ENCODE measurements at places on chromosomes 11 and 22.

GRCh38 chr11:116733043-116733755, 39.6 kb downstream of the BUD13 start:
- DNase-seq, result no peak

DNA sequence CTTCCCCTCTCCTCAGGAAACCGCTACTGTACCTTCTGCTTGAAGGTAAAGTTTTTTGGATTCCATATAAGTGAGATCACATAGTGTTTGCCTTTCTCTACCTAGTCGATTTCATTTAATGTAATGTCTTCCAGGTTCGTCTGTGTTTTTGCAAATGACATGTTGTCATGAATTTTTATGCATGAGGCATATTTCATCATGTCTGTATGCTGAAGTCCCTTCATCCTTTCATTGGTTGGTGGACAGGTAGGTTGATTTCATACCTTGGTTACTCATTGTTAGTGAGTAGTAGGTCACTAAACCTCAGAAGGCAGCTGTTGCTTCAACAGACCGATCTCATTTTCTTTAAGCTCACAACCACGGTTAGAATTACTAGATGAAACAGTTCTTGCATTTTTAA, 60.3 kb downstream of the LRRC74B start:
- no peak for DNase-seq

DNA sequence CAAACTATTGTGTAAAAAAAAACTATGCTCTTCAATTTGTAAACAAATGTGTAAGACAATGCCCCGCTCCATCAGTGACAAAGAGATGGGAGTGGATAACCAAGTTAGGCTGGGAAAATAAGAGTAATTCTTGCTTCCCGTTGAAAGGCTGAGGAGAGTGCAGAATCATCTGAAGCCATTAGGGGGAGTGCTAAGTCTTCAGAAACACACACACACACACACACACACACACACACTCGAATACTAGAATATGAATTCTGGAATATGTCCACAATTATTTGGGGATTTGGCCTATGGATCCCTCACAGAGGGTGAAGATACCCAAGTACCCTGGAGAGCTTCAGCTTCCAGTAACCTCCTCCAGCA, 27.8 kb upstream of the ROBO3 start:
- peak; percentile 76 for DNase-seq

DNA sequence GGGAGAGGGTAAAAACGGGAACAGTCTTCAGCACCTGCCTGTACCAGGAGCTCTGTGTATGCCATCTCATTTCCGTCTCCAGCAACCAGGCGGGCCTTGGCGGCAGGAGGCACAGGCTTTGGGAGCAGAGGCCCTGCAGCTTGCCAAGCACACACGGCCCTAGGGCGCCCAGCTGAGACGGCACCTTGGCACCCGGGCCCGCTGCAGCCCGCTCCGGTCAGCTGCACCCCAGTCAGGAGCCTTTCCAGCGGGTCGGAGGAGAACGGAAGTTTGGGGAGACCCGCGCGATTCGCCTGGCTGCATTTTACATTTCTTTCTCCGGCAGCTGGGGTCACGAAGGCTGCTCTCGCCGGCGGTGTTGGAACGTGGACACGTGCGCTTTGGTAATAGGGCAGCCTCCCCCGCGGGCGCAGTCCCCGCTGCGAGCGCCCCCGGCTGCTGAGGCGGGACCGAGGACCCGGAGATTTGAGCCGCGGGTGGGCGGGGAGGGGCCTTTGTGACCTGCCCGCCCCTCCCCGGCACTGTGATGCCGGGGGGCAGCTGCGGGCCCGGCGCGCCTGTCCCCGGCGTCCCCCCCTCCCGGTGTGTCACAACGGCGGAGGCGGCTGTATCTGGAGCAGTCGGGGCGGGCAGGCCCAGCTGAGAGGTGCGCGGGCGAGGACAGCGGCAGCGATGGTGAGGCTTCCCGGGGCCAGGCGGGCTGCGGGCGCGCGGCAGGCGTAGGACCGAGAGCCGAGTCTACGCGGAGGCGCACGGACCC, at the start of gene TUBA8:
TSS of gene TUBA8 (plus strand) at position 616 of the 760 bp plus-strand sequence. CDS start at position 673, 57 bp downstream.
- peak; percentile 78 for DNase-seq

GRCh38 chr11:84103096-84103495, 816.9 kb upstream of the CCDC90B start:
- peak; percentile 69 for DNase-seq

DNA sequence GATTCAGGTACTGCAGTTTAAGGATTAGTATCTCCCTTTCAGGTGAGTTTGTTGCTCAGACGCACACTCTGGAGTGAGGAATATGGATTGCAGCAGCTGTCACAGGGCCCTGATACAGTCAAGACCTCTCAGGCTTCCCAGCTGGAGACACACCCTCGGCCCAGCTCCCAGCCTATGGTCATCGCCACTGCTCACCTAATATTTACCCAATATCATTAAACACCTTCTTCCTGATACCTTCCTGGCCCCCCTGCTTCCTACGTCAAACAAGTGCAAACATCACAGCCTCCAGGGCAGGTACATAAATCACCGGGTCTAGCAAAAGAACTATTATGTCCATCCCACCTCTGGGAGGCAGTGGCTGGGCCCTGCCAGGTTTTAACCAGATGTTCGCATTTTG, 213.3 kb downstream of the MN1 start:
- no peak for DNase-seq

GRCh38 chr11:76279646-76280045, 73.3 kb upstream of the WNT11 start:
- DNase-seq, result no peak

DNA sequence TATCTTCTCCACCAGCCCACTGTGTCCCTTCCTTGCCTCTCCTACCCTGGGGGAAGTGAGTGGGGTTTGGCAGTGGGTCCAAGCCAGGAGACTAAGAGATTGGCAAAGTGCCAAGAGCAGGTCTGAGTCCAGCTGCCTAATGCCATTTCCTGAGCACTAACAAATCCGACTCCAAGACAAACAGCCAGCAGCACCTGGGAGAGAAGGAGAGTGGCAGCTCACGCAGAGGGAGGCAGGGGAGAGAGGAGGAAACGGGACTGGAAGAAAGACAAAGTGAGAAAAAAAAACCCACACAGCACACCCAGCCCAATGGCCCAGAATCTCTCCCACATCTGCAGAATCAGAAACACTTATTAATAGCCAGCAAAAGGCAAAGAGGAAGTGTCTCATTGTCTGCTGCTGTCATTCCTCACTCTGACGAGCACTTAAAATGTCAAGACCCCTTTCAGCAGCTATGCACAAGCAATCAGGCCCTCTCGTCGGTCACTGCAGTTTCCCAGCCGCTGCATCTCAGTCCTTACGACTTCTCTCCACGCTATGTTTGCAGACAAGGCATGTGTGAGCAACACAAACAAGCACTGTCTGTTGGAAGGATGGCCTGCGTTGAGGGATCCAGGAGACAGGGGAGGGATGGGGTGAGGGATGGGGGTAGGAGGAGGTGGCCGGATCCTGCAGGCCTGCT, 558.4 kb upstream of the CADM1 start:
- DNase-seq, result peak; percentile 63

GRCh38 chr22:30610299-30610698, 3.3 kb downstream of the TCN2 start:
- DNase-seq, result no peak

- no peak for DNase-seq
Observed at GRCh38 chr11:133844217-133844616, 1.1 kb downstream of the SPATA19 start.

GRCh38 chr11:72629266-72629665, 45.0 kb downstream of the PDE2A start:
- DNase-seq, result no peak

DNA sequence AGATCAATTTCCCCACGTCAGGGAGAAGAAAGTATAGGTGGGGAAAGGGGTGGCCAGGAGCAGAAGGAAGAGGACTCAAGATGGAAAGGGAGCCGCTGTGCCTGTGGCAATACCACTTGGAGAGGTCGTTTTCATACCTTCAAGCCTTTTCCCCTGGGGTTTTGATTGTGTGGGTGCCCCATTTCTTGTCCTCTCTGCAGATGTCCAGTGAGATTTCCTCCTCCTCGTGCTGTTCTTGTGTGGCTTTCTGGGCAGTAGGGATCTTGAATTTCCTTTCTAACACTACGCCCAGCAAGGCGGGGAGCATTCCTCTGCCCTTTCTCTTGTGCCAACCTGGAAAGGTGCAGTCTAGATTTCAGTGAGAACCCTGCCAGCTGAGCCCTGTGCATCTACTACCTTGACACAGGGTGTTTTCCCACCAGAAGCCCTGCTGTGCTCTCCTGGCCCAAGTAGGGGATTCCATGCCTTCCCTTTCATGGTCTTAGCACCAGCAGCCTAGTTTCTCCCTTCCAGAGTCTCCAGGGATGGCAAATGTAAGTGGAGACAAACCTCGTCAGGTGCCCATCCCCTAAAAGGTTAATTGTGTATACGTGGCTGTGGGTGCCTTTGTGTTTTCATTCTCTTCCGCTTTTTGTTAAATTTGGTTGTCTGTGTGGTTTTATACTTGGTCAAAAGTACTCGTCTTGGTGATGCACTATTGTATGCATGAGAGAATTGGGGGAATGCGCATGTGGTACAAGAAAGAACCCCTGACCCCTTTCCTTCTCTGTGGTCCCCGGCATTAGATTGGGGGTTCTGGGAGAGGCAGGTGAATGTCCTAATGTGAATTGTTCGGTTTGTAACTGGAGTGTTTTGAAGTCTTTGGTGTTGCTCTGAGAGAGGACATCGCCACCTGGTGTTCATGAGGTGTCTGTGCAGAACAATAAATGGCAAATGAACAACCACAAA, 71.4 kb upstream of the MPEG1 start:
- peak; percentile 48 for DNase-seq

DNA sequence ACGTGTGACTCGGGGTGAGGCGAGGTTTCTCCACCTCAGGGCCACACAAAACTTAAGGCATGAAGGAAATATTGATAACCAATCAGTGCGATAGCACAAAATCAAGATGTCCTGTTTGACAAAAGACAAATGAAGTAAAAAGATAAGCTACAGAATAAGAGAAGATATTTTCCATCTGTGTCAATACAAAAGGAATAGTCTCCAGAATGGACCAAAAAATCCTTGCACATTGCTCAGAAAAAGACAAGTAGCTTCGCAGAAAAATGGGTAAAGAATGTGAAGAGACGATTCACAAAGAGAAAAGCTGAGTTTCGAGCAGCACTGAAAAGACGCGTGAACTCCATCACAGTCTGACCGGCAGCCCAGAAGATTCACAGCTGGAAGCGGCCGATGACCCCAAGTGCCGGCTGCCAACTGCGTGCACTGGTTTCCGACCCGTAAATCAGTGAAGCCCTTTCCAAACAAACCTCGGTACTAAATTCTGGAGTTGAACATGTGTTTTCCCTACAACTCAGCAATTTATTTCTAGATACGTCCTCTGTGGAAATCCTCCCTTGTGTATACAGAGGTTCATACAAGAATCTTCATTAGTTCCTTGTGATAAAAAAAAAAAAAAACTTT, 308.4 kb downstream of the BRD1 start:
- DNase-seq, result no peak

- DNase-seq, result no peak
Observed at GRCh38 chr22:35866651-35867050, 149.0 kb downstream of the APOL5 start.

DNA sequence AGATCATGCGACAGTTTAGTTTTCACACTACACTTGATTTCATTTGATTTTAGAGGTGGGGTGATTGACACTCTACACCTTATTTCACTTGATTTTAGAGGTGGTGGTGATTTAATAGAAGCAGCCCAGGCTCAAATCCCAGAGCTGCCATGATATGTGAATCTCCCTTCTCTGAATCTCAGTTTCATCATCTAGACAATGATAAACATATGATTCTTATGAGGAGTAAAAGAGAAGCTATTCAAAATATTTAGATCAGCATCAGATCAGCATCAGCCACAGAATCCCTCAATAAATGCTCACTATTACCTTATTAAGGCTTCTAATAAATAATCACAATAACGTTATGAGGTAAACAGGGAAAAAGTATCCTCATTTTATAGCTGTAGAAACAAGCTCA, 98.8 kb downstream of the MSANTD4 start:
- no peak for DNase-seq

DNA sequence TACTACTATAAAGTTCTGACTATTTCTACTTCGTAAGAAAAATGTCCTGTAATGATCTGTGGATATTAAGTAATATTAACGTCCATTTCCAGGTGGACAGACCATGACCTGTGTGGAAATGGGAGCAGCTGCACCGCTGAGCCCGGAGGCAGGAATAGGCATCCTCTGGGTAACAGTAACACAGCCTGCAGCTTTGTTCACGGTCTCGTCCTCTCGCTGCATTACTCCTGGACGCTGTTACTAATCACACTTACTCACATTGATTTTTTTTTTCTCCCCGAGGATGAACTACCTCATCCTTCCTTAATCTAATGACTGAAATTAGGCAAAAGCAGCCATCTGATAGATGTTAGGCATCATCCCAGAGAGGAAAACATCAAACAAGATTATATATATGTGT, 345.7 kb upstream of the NARS2 start:
- DNase-seq, result peak; percentile 42

- DNase-seq, result no peak
Observed at GRCh38 chr11:2759228-2760195, 59.7 kb upstream of the KCNQ1OT1 start.

- DNase-seq, result no peak
Observed at GRCh38 chr11:133936136-133936535, 20.6 kb downstream of the IGSF9B start.
